ENCODE measurements at places on chromosomes 3 and 15.

GRCh38 chr3:45273681-45274515 is 47.8 kb upstream of the TMEM158 start:
- DNase-seq: no peak

- no peak for DNase-seq
Measured at GRCh38 chr15:71496336-71496955, 313.9 kb upstream of the NR2E3 start.

GRCh38 chr3:98048586-98048985 is 13.5 kb upstream of the GABRR3 start:
- DNase-seq: no peak

GRCh38 chr3:149090461-149090860 is 4.1 kb upstream of the HLTF start:
- no peak for DNase-seq

GRCh38 chr3:13236557-13237173 is 163.4 kb upstream of the IQSEC1 start:
- DNase-seq: no peak

- DNase-seq: no peak
Measured at GRCh38 chr15:49225572-49226281, 55.7 kb downstream of the GALK2 start.

DNA sequence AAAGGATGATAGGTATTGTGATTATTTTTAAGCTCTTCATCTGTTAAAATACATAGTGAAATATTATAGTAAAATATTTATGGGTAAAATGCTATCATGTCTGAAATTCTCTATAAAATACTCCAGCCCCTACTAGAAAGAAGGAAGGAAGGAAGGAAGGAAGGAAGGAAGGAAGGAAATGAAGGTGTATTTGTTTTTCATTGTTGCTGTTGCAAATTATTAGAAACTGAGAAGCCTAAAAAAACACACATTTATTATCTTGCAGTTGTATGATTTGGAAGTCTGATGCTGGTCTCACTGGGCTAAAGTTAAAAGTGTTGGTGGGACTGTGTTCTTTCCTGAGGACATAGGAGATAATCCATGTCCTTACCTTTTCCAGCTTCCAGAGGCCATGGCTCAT is 47.6 kb upstream of the CLSTN2 start:
- no peak for DNase-seq

DNA sequence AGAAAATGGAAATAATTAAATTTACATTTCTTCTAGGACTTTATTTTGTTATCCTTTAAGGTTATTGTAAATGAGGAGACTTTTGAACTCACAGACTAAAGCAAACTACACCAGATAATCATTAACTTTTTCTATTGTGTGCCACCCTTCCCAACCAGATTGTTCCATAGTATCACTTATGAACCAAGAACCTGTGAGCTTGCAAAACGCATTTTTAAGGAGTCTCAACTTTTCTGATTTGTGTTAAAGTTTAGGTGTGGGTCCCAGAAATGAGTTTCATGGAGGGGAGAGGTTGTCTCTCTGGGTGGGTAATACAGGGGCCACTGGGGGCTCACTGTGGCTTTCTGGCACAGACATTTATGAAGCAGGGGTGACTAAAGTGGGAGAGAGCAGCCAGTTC is 75.7 kb downstream of the IGF1R start:
- DNase-seq: no peak

DNA sequence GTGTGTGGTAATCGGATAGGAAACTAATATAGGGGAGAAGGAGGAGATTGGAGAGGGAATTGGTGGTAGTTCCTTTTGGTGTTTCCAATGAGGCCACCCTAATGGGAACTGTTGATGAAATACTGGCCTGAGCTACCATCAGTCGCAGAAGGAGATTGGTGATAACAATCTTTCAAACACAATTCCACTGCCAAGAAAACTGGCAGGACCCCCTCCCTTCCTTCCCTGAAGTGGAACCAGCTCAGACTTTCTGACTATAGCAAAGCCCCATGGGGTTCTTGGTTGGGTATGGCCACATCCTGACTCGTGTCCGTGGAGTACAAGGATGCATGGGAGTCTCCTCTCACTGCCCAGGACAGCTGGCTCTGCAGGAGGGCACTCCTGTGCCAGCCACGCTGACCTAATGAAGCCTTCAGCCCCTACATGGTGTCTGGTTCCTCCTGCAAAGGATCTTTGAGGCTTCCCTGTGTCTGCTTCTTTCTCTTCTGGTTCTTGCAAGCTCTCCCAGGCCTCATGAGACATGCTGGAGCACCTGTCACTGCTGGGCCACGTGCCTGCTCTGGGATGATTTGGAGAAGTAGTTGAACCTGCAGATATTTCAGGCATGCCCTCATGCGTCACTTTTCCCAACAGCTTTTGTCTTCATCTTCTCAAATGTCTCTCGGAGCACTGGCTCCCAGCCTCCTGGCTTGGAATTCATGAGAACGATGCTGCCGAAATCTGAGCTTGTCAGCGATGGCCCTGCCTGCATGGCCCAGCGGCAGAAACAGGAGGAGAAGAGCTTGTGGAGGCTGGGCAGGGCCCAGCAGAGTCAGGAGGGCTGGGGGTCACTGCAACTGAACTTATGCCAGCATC is 90.0 kb upstream of the ADPGK start:
- DNase-seq: no peak

GRCh38 chr3:137792626-137793271 is 28.6 kb downstream of the SOX14 start:
- DNase-seq: peak; percentile 13

DNA sequence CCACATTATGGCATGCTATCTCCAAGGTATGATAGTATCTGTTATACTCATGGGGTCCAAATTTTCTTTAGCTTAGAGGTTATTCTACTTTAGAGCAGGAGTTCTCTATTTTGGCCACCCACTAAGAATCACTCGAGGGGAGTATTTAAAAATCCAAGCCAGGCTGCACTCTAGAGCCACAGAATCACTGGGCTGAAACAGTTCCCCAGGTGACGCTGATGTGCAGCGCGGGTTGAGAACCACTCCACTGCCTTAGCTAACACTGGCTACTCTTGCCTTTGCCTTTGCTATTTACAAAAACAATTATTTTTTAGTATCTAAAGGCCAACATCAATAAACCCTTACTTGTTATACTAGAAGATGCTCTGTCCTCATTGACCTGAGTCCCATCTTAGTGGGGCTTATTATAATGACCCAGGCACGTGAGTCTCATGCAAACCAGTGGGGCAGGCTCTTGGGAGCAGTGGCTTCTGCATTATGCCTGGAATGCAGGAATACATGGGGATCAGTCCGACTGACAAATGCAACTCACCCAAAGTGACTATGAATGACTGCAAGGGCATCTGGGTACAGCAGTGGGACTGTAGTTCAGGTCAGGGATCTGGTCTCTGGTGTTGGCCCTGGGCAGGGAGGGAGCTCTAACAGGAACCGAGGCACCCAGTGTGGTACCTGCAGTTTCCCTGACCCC is 21.7 kb upstream of the CGNL1 start:
- no peak for DNase-seq

GRCh38 chr15:80350941-80351610 is 53.1 kb upstream of the ARNT2 start:
- no peak for DNase-seq

GRCh38 chr3:103617961-103618360 is 1183.1 kb downstream of the ZPLD1 start:
- DNase-seq: no peak

- peak; percentile 58 for DNase-seq
Measured at GRCh38 chr3:58899159-58899952, 150.5 kb downstream of the CFAP20DC start.

DNA sequence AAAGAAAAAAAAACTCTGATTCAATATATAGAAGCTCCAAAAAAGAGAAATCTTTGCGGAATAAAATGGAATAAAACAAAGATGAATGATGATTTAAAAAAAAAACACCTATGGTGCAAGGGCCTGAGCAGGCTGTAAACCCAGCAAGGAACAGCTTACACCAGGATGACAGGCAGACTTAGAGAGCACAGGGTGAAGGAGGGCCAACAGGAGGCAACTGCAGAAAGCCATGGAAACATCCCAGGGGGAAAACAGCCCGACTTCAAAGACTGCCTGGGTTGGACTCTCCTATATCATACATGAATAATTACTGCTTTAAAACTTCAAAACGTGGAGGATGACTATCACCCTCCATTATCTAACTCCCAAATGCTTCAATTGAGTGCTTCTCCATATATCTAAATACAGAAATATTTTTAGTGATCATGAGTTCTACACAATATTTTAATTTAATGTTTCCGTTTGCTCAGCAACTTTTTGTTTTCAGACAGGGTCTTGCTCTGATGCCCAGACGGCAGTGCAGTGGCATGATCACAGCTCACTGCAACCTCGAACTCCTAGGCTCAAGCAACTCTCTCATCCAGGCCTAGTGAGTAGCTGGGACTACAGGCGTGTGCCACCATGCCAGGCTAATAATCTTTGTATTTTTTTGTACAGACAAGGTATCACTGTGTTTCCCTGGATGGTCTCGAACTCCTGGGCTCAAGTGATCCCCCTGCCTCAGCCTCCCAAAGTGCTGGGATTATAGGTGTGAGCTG is 456.2 kb downstream of the TBL1XR1 start:
- DNase-seq: no peak

- peak; percentile 81 for DNase-seq
Measured at GRCh38 chr3:49017971-49018706, at the start of gene DALRD3. TSS of gene DALRD3 (minus strand) at chr3:49018580. CDS start at chr3:49018564, 16 bp downstream.

DNA sequence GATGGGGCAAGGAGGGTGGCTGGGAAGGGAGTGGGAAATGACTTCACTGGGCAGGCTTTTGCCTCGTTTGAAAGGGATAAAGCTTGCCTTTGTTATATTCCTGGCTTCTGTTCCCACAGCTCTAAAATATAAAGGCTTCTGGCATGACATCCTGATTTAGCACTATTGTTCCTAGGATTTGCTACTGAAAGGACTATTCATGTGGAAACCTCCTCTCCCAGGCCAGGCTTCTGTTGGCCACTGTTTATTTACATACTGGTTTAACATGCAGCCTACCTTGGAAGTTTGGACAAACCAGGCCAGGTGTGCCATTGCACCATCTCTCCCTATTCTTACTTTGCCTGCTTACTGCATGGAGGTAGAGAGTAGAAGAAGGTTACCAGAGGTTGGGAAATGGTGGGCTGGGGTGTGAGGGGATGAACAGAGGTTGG is 2.4 kb upstream of the LMCD1 start:
- DNase-seq: no peak

GRCh38 chr15:101139986-101140696 is 111.7 kb downstream of the CHSY1 start:
- DNase-seq: no peak

DNA sequence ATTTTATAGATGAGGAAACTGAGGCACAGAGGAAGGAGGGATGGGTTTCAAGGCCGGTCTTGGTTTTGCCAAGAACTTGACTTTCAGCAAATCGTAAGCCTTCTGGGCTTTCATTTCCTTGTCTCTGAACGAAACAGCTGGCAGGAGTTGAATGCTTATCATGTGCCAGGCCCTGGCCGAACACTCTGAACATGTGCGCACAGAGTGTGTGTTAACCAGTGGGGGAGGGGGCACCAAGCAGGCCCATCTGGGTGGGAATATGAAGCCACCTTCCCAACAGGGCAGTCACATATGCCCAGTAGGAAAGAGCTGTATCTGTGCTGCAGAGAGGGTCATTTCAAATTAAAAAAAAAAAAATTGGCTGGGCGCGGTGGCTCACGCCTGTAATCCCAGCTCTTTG is 29.3 kb downstream of the ZNF710 start:
- DNase-seq: no peak

DNA sequence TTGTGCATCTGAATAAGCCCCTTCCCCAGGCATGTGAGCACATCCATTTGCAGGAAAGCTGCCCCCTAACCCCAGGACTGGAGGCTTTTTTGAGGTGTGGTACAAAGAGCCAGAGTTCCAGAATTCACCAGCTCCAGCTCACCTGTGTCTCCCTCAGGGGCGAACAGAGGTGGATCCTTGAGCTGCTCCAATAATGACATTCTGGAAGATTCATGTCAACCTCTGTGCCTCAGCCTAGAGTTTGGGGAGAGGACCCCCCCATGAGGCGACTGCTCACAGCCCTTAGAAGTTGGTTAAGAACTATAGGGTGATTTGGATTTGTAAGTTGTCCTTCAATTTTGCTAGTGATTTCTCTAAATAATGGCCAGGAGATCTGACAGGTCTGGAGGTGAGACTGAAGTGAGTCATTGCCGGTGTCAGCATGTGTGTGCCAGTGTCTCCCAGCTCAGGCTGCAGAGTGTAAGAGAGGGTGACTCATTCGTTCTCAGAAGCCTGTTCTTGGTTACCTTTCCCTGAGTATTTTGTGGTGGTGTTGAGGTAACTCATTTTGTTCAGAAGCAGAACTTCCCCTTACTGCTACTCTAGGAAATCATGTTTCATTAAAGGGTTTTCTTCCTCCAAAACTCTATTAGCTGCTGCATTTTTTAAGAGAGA is 136.9 kb upstream of the TOPAZ1 start:
- peak; percentile 85 for DNase-seq

GRCh38 chr3:52123106-52123725 is 31.0 kb downstream of the POC1A start:
- peak; percentile 77 for DNase-seq

- no peak for DNase-seq
Measured at GRCh38 chr15:66167854-66168253, 85.7 kb downstream of the MEGF11 start.

GRCh38 chr3:42732196-42732828 is 29.7 kb upstream of the HHATL start:
- no peak for DNase-seq

DNA sequence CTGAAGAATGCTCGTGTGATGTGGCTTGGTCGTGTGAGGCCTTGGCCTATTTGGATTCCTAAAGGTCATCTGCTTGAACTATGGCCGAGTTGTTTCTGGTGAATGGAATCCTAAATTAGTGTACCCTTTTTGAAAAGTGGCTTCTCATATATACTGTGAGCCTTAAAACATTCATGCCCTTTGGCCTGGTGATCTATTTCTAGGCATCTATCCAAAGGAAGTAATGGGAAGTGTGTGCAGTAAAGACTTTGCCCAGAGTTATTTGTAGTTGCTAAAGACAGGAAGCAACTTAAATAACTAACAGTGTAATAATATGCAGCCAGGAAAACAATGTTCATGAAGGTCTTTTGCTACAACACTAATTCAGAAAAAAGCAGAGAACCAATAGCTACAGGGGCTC is 3.0 kb downstream of the DGKG start:
- no peak for DNase-seq

GRCh38 chr3:138960417-138960852 is 13.4 kb downstream of the FOXL2NB start:
- DNase-seq: no peak

- peak; percentile 61 for DNase-seq
Measured at GRCh38 chr3:108489776-108490175, 20.6 kb downstream of the MYH15 start.

- no peak for DNase-seq
Measured at GRCh38 chr3:196175722-196176121, 35.5 kb downstream of the ZDHHC19 start.

DNA sequence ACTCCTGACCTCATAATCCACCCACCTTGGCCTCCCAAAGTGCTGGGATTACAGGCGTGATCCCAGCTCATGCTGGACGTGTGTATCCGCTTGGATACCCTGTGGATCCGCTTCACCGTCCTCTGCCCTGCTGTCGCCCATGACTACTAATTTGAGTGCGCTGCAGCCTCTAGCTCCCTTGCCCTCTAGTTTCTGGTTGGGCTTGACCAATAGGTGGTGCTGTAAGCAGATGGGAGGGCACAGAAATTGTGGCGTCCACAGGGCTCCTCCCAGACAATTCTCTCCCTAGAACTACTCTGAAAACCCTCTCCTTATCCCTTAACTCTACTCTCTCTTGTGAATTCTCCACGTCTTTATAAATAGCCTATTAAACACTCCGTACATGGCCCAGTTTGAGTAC is 36.2 kb downstream of the ZPLD1 start:
- DNase-seq: no peak

- DNase-seq: no peak
Measured at GRCh38 chr3:63943678-63944077, 31.5 kb upstream of the SCAANT1 start.

- no peak for DNase-seq
Measured at GRCh38 chr15:22989576-22990477, 9.7 kb upstream of the CYFIP1 start.

All from activated CD4-positive, alpha-beta T cell treated with anti-CD3 and anti-CD28 coated beads, Interleukin-10, Interleukin-2, amounts not matched to agents 100 ng/mL and 50 ng/mL, durations not matched to agents 16 hours and 8 hours (primary cell).